ENCODE measurements at places on chromosomes 1 and 21.

DNA sequence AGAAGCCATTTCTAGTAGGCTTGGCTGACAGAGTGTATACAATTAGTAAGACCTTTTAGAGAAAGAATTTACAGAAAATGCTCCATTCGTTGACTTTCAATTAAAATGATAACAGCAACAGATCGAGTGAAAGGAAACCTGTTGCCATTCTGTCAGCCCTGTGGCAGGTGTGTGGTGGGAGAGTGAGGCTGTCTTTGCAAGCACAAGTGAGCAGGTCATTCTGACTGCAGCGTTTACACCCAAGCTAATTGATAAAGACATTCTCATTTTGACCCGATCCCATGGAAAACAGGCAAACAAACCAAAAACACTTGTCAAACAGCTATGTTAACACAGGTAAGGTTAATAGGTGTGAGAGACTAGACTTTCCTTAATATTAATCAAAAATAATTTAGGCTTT, 257.3 kb downstream of the PTBP2 start:
- no peak for DNase-seq

DNA sequence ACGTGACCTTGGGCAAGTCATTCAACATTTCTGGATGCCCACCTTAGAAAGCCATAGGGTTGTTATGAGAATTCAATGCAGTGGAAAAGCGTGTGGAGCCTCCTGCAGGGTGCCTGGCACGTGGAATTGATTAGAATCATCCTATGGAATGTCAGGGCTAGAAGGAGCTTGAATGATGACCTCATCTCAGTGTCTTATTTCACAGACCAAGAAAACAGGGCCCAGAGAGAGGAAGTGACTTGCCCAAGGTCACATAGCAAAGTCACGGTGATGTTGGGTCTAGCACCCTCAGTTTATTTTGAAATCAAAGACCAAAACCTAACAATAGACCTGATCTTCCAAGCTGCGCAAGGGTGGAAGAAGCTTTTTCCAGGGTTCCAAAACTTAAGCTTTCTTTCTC, 6.0 kb downstream of the TRABD2B start:
- no peak for DNase-seq

- peak; percentile 73 for DNase-seq
Measured at GRCh38 chr1:6614019-6614928, 743 bp downstream of the PHF13 start.

- DNase-seq = no peak
Measured at GRCh38 chr1:19785660-19786059, 14.1 kb downstream of the TMCO4 start.

All from umbilical cord (tissue), 2 donors.